ENCODE measurements at places on chromosomes 1 and 21.

DNA sequence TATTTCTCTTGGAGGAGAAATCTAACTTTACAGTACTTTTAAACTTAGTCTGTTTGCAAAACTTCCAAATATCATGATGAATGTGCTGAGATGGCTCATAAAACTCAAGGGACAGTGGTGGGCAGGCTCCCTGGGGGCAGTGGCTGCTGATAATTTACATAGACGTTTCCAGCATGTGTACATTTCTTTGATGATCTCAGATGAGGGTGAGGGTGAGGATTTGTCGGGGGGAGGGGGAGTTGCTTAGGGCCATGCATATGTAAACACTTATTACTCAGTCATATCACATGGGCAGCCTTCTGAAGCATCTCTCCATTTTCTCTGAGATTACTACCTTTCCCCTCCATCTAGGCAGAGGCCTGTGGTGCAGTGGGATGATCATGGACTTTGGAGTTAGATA, 152.9 kb upstream of the HMGB4 start:
- DNase-seq, result no peak
- H3K36me3 ChIP-seq, result no peaks in the 10 kb centered on the region
- H3K27me3 ChIP-seq, result peaks cover 24% of the 10 kb centered on the region
- no peak overlapping the region for H3K27ac ChIP-seq
- no peak overlapping the region for H3K4me3 ChIP-seq
- no peaks in the 10 kb centered on the region for H3K4me1 ChIP-seq

- H3K36me3 ChIP-seq, result no peaks in the 10 kb centered on the region
- no peak for DNase-seq
- H3K27ac ChIP-seq, result no peak overlapping the region
- H3K27me3 ChIP-seq, result no peaks in the 10 kb centered on the region
- H3K4me3 ChIP-seq, result no peak overlapping the region
- peaks cover 20% of the 10 kb centered on the region for H3K4me1 ChIP-seq
Measured at GRCh38 chr1:6351480-6352137, 42.0 kb downstream of the ACOT7 start.

DNA sequence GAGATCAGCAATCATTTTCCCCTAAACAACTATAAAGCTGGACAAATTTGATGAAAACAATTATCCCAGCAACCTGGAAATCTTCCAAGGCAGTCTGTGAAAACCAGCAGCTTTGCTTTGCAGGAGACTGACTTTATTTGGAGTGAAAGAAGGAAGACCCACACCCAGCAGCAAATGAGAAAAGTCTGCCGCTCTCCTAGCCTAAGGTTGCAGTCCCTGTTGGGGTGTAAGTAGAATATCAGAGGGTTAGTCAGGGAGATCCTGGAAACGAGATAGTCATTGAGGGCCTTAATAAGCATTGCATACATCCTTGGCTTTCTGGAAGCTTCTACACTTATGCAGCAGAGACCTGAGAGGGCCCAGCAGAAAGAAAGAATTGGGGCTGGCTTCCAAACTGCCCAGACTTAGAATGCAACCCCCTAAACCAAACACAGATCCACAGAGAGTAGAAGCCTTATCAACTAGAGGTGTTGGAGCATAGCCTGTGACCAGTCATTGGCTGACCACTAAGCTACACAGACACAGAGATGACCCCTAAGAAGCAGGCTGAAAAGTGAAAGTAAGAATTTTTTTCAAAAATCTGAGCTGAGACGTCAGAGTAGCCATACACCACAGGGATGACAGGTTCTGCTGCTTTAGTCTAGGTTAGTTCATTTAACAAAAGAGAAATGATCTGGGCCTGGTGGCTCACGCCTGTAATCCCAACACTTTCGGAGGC, 98.3 kb downstream of the LYPLAL1 start:
- H3K27ac ChIP-seq, result no peak overlapping the region
- H3K4me3 ChIP-seq, result no peak overlapping the region
- no peaks in the 10 kb centered on the region for H3K36me3 ChIP-seq
- no peaks in the 10 kb centered on the region for H3K4me1 ChIP-seq
- H3K27me3 ChIP-seq, result no peaks in the 10 kb centered on the region

- H3K36me3 ChIP-seq, result no peaks in the 10 kb centered on the region
- H3K27ac ChIP-seq, result no peak overlapping the region
- H3K4me1 ChIP-seq, result no peaks in the 10 kb centered on the region
- no peak overlapping the region for H3K4me3 ChIP-seq
Measured at GRCh38 chr1:178634445-178634844, 90.6 kb upstream of the RALGPS2 start.

DNA sequence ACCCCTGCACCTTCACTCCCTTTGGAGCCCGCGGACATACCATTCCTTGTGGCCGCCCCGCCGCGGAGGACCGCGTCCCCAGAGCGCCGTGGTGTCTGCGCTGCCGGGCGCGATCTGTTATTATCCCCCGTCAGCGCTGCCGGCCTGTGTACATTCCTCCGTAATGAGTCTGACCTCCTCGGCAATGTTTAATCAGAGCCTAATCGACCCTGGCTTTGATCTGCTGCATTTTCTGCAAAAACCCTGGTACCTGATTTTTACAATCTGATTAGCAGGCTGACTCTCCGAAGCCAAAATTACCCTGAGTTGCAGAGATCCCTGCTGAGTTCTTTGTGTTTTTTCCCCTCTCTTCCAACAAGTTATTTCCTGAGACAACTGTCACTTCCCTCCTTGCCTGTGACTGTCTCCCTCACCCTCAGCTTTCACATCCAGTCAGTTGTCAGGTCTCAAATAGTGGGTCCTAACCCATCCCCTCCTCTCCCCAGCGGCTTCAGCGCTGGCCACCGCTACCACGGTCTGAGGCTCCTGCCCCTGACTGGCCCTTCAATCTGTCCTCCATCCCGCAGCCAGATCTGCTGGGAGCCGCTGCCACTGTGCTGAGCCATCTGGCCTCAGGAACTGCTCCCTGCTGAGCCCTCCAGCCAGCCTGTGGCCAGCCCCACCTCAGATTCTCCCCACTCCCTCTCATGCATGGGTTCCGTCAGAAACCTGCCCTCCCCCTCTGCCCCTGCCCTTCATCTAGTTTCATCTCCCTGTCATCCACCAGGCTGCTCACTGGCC, 53.5 kb downstream of the GLIS1 start:
- no peak overlapping the region for H3K27ac ChIP-seq
- peaks cover 8% of the 10 kb centered on the region for H3K27me3 ChIP-seq
- peaks cover 4% of the 10 kb centered on the region for H3K4me1 ChIP-seq
- no peaks in the 10 kb centered on the region for H3K36me3 ChIP-seq
